ENCODE measurements at places on chromosomes 11 and 22.
A peak's percentile ranks its signal among the peaks of the same experiment; 100 is the strongest.

GRCh38 chr22:45202333-45203149 is 38.2 kb downstream of the KIAA0930 start:
- H3K4me3 ChIP-seq, result no peak overlapping the region
- no peak overlapping the region for H3K27ac ChIP-seq
- DNase-seq, result no peak
- H3K36me3 ChIP-seq, result peaks cover 38% of the 10 kb centered on the region
- no peaks in the 10 kb centered on the region for H3K27me3 ChIP-seq

DNA sequence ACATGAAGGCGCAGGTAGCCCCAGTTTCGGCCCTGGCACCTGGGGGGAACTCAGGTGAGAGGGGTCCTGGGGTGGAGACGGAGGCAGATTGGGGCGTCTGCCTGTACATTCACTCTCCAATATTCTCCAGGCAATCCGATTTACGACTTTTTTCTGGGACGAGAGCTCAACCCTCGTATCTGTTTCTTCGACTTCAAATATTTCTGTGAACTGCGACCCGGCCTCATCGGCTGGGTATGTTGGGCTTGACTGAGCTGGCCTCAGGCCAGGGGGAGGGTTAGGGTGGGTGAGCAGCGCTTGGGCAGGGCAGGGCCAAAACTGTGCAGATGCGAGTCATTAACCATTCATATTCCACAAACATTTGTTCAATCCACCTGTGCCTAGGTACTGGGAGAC is 1.7 kb downstream of the TM7SF2 start:
- H3K36me3 ChIP-seq, result peaks cover 15% of the 10 kb centered on the region
- H3K27ac ChIP-seq, result peak overlapping the region; percentile 45
- H3K4me3 ChIP-seq, result peak overlapping the region; percentile 39
- DNase-seq, result no peak
- no peaks in the 10 kb centered on the region for H3K27me3 ChIP-seq

- peaks cover 36% of the 10 kb centered on the region for H3K36me3 ChIP-seq
- no peak overlapping the region for H3K4me3 ChIP-seq
- peak overlapping the region; percentile 58 for H3K27ac ChIP-seq
- H3K27me3 ChIP-seq, result no peaks in the 10 kb centered on the region
Measured at GRCh38 chr22:46114518-46115387, 35.6 kb upstream of the PPARA start.

DNA sequence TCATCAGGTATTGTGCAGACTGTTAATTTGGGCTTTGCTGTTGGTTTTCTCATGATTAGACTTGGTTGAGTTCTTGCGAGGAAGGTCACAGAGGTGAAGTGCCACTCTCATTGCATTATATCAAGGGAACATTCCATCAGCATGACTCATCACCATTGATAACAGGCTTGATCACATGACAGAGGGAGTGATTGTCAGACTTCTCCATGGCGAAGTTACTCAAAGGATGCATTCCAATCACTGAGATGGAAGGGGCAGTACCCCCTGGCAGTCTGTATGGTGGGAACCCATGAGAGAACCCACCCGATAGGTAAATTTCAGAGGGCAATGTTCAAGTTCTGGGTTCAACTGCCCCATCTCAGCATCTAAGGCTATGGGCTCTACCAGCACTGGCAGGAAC is 19.4 kb upstream of the P2RY2 start:
- H3K4me3 ChIP-seq, result no peak overlapping the region
- H3K36me3 ChIP-seq, result no peaks in the 10 kb centered on the region
- H3K27ac ChIP-seq, result peak overlapping the region; percentile 18
- H3K4me1 ChIP-seq, result peaks cover 35% of the 10 kb centered on the region
- no peak for DNase-seq
- no peaks in the 10 kb centered on the region for H3K27me3 ChIP-seq

DNA sequence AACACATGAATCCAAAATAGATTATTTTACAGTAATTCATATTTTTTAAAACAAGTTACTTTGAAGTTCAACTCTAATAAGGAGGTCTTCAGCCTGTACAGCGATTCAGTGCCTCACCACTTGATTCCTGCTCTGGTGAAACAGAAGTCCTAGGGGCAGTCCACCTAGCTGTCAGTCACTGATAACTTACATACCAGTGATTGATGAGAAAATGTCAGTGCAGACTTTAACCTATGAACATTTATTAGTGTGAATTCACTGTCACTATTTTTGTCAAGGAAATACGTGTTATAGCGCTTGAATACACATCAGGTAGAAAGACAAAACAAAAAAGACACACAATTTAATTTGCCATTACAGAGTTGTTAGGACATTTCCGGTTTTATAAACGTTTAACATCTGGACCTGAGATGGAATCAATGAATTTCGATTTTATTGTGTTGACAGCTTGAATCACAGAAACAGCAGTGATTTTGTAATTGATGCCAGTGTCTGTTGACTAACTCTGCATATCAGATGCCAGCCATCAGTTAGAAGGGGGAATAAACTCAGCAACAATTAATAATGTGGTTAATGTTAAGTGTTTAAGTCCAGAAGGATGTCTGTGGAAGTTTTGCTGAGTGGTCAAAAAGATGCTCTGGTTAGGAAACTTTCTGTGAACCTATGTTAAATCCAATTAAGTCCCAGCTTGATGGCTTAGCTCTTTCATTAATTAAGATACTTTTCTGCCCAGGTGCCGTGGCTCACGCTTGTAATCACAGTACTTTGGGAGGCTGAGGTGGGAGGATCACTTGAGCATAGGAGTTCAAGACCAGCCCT is 34.5 kb downstream of the ELF5 start:
- H3K4me1 ChIP-seq, result peaks cover 6% of the 10 kb centered on the region
- no peak overlapping the region for H3K4me3 ChIP-seq
- H3K27ac ChIP-seq, result no peak overlapping the region
- DNase-seq, result no peak

DNA sequence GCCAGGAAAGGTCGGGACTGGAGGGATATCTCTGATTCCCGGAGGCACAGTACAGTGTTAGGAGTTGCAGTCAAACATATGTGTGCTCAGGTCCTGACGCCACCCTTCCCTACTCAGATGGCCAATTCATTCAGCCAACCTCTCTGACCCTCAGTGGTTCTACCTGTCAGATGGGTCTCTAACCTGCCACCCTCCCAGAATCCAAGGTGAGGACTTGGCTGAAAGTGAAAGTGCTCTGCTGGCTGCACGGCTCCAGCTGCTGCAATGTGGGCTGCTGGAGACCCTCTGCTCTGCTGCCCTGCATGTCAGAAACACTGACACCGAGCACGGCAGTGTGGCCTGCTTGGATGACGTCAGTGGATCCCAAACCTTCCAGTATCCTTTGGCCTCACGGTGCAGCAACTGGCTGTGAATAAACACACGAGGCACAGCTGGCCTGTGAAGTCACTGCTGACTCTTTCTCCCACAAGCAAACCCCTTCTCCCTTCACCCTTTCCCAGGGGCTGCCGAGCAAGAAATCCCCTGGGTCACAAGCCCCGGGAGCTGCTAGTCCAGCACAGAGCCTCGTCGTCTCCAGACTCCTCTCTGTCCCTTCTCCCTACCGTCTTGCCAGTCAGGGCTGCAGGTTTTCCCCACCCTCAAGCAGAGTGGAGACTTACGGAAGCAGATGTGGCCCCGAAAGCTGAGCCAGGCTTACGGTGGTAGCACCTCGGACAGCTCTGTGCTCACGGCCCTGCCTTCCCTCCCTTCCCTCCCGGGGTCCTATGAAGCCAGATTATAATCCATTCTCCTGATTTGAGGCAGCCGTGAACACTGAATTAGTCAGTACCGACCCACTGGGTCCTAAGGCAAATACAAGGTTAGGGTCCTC is 24.3 kb downstream of the KIAA0930 start:
- H3K36me3 ChIP-seq, result peaks cover 4% of the 10 kb centered on the region
- peaks cover 8% of the 10 kb centered on the region for H3K4me1 ChIP-seq
- no peaks in the 10 kb centered on the region for H3K27me3 ChIP-seq
- no peak overlapping the region for H3K27ac ChIP-seq
- no peak for DNase-seq
